ENCODE measurements at places on chromosomes 11 and 22.

- no peak for DNase-seq
Measured at GRCh38 chr22:49967706-49968208, 7.2 kb downstream of the PIM3 start.

- DNase-seq = no peak
Measured at GRCh38 chr22:44088976-44089570, 65.0 kb downstream of the PARVB start.

DNA sequence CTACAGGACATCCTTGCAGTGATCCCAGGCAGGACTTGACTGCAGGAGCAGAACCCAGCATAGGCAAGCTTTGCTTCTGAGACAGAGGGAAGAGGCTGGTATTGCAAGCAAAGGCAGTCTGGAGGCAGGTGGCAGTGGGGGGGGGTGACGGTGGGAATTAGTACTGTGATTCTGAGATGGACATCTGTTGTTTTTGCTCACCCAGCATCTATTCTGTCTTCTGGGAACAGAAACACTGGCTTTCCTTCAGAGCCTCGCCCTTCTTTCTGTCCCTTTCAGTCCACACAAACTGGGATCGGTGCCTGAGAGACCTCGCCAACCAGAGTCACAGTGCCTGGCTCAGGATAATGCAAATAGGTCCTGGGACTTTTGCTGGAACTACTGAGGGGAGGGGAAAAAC lies 31.2 kb upstream of the RASL10A start:
- no peak for DNase-seq

DNA sequence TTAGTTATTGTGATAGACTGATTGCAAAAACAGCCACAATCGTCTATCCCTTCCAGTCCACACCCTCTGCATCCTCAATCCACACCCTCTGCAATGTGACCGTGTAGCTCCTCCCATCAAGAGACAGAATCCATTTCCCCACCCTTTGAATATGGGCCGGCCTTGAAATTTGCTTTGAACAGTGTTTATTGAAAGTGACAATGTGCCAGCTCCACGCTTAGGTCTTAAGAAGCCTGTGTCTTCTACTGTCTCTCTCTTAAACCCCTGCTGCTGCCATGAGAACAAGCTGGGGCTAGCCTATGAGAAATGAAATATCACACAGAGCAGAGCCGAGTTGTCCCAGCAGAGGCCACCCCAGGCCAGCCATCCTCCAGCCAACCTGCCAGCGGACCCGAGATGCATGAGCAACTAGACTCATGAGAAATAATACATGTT lies 22.3 kb upstream of the MICAL2 start:
- no peak for DNase-seq

DNA sequence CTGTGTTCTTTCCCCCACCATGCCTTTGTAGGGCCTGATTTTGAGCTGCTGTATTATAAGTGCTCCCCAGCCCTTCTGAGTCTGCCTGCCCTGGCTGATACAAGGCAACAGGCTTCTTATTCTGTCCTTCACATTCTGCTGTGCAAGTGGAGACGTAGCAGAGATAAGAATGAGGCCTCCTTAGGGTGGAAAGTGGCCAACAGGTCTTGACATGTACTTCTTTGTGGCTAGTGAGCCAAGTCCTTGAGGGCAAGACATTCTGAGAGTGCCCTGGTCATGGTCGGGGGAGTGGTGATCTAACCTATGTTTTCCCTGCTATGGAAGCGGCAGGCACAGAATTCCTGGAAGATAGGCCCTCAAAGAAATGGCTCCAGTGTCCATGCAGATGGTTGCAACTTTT lies 235.7 kb upstream of the CADM1 start:
- DNase-seq = no peak

Measured in GF-D8 (cell line).